ENCODE measurements at places on chromosomes 7 and 10. TPM values are rescaled to one million over a fixed set of nuclear protein-coding genes. Genes with fewer than 3 reads are reported as not detected.

The RELN gene
- polyA plus RNA-seq, result 19.2 TPM

The DDX50 gene
- polyA plus RNA-seq, result 52.7 TPM

The PLAC9 gene
- 1.9 TPM for polyA plus RNA-seq

The ZPBP gene
- polyA plus RNA-seq, result not detected

The ZNF25 gene
- polyA plus RNA-seq, result 2.8 TPM

The SUN1 gene
- 152 TPM for polyA plus RNA-seq
